CD4-positive, alpha-beta T cell (primary cell): ENCODE measurements at places on chromosomes 5 and 9.

- no peak for DNase-seq
- H3K27ac ChIP-seq: no peak overlapping the region
- no peaks in the 10 kb centered on the region for H3K27me3 ChIP-seq
- peaks cover 14% of the 10 kb centered on the region for H3K36me3 ChIP-seq
- no peak overlapping the region for H3K4me3 ChIP-seq
- H3K4me1 ChIP-seq: peaks cover 45% of the 10 kb centered on the region
Measured at GRCh38 chr9:98249771-98250170, 5.7 kb downstream of the TBC1D2 start.

DNA sequence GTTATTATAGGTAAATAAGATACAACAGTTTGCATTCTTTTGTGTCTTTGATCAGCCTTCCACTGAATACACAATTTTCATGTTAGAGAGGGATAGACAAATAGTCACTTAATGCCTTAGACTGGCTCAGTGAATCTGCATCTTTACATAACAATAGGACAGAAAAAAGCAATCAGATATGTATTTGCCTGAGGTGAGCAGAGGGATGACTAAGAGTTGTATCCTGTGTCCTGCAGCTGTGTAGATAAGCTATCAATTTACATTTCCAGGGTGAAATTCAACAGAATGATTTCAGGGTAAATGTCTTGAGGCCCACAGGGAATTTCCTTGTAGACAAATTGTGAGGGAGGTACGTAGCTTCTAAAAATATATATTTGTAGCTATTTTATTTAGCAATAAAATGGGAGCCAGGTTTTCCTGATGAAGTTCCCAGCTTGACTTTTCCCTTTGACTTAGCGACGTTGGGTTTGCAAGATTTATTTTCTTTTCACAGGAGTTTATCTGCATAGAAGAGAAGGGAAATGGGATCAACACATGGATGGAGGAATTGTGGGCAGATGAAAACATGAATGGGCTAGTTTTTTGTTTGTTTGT, 586.1 kb upstream of the CDH6 start:
- H3K4me1 ChIP-seq: no peaks in the 10 kb centered on the region
- H3K36me3 ChIP-seq: no peaks in the 10 kb centered on the region
- H3K27me3 ChIP-seq: no peaks in the 10 kb centered on the region
- DNase-seq: no peak
- no peak overlapping the region for H3K4me3 ChIP-seq

DNA sequence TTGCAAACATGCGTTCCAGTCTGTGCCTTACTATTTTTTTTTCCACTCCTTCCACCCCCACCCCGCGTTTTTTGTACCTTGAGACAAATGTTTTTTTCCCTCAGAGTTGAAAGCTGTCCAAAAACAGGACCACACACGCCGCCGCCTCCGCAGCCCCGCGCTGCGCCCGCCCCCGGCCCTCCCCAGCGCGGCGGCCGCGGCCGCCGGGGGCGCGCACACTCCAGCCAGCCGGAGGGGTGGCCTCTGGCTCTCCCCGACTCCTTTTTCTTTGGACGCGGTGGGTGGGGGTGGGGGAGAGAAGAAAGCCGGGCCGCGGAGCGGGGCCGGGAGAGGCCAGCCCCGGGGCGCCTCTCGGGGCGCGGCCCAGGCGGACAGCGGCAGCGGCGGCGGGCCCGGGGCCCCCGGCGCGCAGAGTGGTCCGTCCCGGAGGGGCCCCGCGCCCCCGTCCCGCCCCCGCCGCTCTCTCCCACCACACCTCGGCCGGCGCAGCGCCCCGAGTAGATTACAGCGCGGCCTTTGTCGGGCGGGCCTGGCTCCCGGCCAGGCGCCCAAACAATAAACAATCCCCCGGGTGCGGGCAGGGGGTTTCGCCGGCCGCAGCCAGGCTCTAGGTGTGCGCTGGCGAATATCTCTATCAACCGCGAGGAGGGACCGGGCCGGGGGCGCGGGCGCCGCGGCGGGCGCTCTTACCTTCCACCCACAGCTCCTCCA, 10.9 kb downstream of the PTCH1 start:
- no peaks in the 10 kb centered on the region for H3K36me3 ChIP-seq
- H3K27me3 ChIP-seq: peaks cover 25% of the 10 kb centered on the region
- H3K4me3 ChIP-seq: peak overlapping the region; percentile 86
- peak overlapping the region; percentile 35 for H3K27ac ChIP-seq
- DNase-seq: no peak
- H3K4me1 ChIP-seq: peaks cover 49% of the 10 kb centered on the region

DNA sequence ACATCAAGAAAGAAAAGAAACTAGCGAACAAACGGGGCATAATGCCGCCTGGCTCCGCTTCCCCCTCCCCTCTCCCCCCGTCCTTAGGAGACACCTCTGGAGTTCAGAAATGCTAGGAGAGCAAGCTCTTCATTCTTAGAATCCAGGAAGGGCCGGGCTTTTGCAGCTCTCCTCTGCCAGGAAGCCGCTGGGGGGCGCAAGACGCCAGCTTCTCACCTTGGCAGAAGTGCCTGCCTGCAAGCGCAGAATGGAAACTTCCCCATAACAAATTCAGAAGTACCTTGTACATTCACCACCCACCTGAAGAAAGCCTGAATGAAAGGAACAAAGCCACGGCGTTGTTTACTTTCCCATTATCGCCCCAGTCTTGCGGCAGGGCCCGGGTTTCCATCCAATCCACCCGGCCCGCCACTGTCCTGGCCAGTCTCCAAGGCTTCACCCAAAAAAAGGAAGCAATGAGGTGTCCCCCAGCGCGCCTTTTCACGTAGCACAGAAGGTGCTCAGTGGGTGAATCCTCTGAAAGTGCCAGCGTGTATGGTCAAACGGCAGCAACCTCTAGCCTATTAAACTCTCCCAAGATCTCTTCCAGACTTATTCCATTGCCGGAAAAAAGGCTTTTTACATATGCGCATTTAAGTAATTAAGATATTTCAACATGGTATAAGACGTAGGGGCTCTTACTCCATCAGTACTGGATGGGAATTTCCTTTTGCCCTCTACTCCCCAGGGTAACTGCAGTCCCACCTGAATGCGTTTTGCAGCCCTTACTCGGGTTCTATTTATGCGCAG, 1.6 kb upstream of the GADD45G start:
- no peaks in the 10 kb centered on the region for H3K36me3 ChIP-seq
- no peaks in the 10 kb centered on the region for H3K27me3 ChIP-seq
- peaks cover 40% of the 10 kb centered on the region for H3K4me1 ChIP-seq
- no peak overlapping the region for H3K27ac ChIP-seq

- H3K4me3 ChIP-seq: no peak overlapping the region
- no peaks in the 10 kb centered on the region for H3K27me3 ChIP-seq
- no peaks in the 10 kb centered on the region for H3K4me1 ChIP-seq
Measured at GRCh38 chr9:121800376-121800775, 148.9 kb downstream of the DAB2IP start.

DNA sequence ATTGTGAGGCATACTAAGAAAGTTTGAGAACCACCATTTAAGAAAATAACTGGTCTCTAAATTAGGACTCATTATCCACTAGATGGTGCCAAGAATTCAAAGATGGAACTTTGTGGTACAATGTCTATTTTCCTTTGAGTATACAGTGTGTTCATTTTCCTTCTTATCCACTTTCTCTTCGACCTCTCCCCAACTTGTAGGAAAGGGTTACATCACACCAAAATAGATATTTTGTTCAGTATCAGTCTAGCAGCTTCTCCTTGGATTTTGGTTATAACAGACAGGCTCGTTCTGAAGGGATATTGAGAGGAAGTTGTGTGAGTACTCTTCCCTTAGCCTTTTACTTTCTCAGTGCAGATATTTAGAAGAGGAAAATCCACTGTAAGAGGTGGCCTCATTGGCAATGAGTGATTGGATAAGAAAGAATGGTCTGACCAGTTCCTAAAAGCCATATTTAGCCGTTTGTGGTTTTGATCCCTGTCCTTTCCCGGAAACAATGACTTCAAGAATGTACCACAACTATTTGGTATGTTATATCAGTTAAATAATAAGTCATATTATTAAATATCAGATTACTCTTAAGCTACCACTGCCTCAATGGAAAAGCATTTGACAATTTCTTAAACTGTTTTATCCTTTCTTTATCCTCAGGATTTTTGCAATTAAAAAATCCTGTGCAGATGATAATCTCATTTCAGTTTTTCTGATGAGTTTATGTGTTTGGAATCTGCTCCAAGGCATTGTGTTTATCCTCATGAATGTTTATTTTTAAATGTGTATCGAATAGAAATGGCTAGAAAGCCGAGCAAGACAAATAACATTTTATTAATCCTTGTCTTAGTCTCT, 69.0 kb upstream of the GRAMD2B start:
- no peak overlapping the region for H3K27ac ChIP-seq
- DNase-seq: no peak
- no peaks in the 10 kb centered on the region for H3K36me3 ChIP-seq
- H3K4me1 ChIP-seq: peaks cover 7% of the 10 kb centered on the region
- no peak overlapping the region for H3K4me3 ChIP-seq

- no peak overlapping the region for H3K4me3 ChIP-seq
- no peaks in the 10 kb centered on the region for H3K36me3 ChIP-seq
- H3K27me3 ChIP-seq: no peaks in the 10 kb centered on the region
- no peak overlapping the region for H3K27ac ChIP-seq
- no peak for DNase-seq
Measured at GRCh38 chr5:130166839-130167490, 262.7 kb downstream of the CHSY3 start.

- H3K4me3 ChIP-seq: no peak overlapping the region
- H3K4me1 ChIP-seq: peaks cover 20% of the 10 kb centered on the region
- H3K27me3 ChIP-seq: peaks cover 26% of the 10 kb centered on the region
- no peak overlapping the region for H3K27ac ChIP-seq
Measured at GRCh38 chr9:96219026-96219899, 82.7 kb downstream of the HSD17B3 start.

- H3K27ac ChIP-seq: no peak overlapping the region
- H3K4me1 ChIP-seq: no peaks in the 10 kb centered on the region
Measured at GRCh38 chr9:88786291-88787079, 204.8 kb upstream of the S1PR3 start.

DNA sequence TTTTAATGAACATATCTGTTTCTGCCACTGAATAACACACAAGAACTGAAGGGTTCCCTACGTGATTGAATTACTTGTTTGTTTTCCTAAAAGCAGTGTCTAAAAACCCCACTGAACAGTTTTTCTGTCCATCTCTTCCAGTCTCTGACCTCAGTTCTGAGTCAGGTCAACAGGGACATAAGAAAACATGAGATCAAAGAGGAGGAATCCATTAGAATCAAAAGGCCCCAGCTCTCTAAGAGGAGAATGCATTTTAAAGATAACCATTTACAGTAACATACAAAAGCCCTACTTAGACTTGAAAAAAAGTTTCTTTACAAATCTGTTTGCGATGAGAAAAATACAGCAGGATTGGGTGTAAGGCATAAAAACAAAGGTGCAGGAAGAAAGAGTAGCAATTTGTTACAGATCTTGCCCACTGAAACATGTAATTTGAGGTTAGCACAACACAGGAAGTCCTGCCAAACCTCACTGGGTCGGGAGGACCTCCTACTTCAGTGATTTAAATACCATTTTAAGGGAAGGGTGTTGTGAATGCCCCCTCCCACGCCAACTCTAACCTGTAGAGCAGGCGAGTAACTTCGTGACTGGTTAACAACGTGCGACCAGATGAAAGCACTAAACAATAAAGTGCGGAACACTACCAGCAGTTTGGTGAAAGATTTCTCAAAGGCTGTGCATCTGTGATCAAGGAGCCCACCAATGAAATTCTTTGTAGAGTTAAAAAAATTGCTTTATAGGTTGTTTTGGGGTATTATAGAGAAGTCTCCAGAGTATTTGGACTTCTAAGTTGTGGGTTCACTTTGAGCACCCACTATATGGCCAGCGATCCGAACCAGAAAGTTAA, 1.3 kb downstream of the QSOX2 start:
- H3K36me3 ChIP-seq: peaks cover 4% of the 10 kb centered on the region
- H3K4me1 ChIP-seq: peaks cover 41% of the 10 kb centered on the region
- H3K27ac ChIP-seq: peak overlapping the region; percentile 15
- no peaks in the 10 kb centered on the region for H3K27me3 ChIP-seq
- H3K4me3 ChIP-seq: peak overlapping the region; percentile 63
- DNase-seq: peak; percentile 24
